ENCODE measurements at places on chromosomes 5 and 9. TPM values are rescaled to one million over a fixed set of nuclear protein-coding genes. Genes with fewer than 3 reads are reported as not detected.

Gene MAST4
- total RNA-seq, result 106 TPM

DNA sequence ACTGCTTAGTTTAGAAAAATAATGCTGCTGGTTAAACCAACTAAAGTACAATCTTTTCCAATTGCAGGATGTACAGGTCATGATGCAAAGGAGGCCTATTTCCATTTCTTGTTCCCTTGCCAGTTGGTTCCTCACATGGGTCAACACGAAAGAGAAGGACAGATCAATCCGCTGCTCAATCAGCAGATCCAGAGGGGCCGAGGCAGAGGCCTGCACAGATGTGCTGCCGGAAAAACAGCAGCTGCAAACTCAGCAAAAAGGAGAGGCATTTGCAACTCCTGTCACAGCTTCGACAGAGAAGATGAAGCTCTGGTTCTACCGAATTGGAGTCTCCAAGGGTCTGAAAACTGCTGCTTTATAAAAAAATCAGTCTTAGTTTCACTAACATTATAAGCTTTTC lies 69.8 kb downstream of the NIPSNAP3B start:
- no peak for ATAC-seq

DNA sequence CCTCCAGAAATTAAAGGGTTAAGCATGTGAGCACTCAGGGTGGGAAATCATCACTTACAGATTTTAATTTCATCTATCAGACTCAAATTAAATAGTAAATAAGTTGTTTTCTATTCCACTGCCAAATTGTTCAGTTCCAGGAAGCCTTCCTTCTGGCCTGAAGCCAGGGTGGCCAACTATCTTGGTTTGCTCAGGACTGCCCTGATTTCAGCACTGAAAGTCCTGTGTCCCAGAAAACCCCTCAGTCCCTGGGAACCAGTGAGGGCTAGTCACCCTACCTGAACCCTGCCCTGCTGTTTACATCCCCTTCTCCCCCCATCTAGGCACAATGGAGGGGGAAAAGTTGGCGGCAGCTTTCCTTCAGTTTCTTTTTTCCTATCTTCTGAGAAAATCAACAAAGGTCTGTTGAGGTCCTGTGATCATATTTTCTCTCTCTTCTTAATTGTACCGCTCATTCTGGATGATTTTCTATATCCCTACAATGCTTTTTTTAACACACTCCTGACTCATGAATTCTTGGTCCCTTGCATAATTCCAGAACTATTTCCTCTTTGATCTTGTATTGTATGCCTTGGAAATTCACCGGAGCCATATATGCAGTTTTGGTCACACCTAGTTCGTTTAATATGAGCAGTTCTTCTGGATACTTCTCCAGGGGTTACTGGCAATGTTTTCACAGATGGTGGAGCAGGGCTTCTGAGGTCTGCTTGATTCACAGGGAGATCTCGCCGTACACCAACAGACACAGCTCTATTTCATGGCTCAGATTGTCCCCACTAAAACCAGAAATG lies 103.8 kb downstream of the MAP1B start:
- peak; percentile 79 for ATAC-seq

- no peak for ATAC-seq
Measured at GRCh38 chr5:12488161-12488560, 583.9 kb upstream of the CTNND2 start.

DNA sequence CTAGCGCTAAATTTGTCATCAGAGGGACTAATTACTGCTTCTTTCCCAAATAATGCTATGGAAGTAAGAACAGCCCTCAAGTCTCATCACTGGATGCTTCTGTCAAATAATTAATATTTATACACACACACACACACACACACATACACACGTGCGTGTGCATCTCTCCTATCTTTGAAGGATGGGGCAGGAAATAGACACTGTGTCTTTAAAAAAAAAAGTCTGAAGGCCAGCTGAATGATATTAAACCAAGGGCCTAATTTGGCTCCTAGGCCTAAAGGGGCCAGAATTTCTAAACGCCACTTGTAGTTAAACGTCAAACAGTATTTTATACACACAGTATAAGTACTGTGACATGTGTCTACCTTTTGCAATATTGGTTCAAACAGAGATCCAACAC lies 3.3 kb downstream of the SLF1 start:
- no peak for ATAC-seq

GRCh38 chr9:137702615-137703379 lies 84.0 kb downstream of the EHMT1 start:
- ATAC-seq, result no peak

- no peak for ATAC-seq
Measured at GRCh38 chr5:112663146-112663545, 74.5 kb upstream of the APC start.

GRCh38 chr5:74094782-74095108 lies 468.7 kb downstream of the ARHGEF28 start:
- no peak for ATAC-seq

DNA sequence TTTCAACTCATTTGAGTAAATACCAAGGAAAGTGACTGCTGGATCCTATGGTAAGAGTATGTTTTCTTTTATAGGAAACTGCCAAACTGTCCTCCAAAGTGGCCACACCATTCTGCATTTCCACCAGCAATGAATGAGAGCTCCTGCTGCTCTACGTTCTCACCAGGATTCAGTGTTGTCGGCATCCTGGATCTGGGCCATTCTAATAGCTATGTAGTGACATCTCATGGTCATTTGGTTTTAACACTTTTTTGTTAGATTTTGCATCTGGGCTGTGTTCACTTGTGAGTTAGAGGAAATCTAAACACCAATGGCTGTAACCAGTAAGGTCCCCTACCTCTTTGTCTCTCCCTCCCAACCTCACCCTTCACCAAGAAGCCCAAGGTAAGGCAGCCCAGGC lies 115.9 kb downstream of the ATPSCKMT start:
- no peak for ATAC-seq

- no peak for ATAC-seq
Measured at GRCh38 chr9:16515879-16516301, 354.6 kb downstream of the BNC2 start.

GRCh38 chr5:142100307-142100706 lies 8.3 kb upstream of the NDFIP1 start:
- no peak for ATAC-seq

DNA sequence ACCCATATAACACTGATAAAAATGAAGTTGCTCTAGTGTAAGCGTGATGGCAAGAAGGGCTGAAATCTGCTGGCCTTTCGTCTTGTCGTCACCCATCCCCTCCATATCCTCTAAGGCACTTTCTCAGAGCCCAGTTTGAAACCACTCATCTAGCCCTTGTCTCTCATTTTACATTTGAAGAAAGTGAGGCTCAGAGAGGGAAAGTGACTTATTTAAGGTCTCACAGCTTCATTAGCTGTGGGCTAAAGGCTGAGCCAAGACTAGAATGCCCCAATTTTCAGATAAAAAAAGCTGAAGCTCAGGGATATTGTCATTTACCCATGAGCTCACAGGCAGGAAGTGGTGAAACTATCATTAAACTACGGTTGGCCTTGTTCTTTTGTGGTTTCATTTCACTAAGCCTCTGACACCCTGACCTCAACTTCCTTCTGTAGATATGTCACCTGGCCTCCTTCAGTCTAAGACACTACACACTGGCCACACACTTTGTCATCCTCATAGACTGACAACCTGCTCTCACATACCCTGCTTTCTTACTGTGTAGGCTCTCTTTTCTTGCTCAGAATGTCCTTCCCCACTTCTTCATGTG lies 176.7 kb upstream of the DMAC1 start:
- peak; percentile 92 for ATAC-seq

Measured in esophagus mucosa (tissue), 1 donor.